ENCODE measurements at places on chromosomes 11 and 22.

DNA sequence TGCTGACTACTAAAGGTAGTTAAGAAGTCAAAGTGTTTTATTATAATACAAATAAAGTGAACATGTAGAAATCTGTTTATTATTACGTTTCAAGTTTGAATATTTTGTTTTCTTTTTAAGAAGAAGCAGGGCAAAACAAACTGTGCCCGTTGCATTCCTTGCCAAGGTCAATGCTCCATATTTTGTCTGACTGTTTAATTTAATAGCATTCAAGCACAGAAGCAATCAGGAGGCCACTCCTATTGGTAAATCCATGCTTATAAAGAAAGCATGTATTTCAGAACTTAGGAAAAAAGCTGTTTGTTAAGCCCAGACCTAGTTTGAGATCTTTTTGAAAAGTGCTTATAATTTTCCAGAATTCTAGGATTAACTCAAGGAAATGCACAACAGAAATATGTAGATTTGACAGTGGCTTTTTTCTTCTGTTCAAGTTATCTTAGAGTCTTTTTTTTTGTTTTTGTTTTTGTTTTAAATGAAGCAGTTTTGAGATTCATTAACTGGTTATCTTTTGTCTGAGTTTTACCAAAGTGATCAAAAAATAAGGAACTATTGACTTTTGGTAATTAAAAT, 51.7 kb downstream of the ARHGAP42 start:
- DNase-seq, result no peak

- no peak for DNase-seq
Observed at GRCh38 chr11:40986320-40986719, 473.1 kb downstream of the LRRC4C start.

GRCh38 chr11:122330279-122330965, 214.4 kb upstream of the BLID start:
- no peak for DNase-seq

GRCh38 chr22:41995211-41995610, 3.4 kb upstream of the WBP2NL start:
- DNase-seq, result no peak

GRCh38 chr22:36862251-36863242, 1.7 kb downstream of the NCF4 start:
- DNase-seq, result no peak

DNA sequence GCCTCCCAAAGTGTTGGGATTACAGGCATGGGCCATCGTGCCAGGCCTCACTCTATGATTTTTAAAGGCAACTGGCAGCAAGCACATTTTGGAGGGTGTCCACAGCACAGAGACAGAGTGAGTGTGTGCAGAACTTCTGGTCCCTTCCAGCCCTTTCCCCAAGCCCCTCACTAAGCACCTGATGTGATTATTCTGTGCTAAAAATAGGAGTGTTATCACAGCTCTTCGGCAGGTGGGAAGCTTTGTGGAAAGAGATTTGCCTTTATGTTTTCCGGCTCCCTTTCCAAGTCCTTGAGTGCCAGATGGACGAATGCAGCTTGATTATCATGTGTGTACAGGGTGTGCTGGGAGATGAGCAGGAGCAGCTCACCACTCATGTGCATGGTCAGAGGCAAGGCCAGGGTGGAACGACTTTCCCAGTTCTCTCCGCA, 310.8 kb downstream of the DDX10 start:
- DNase-seq, result no peak

DNA sequence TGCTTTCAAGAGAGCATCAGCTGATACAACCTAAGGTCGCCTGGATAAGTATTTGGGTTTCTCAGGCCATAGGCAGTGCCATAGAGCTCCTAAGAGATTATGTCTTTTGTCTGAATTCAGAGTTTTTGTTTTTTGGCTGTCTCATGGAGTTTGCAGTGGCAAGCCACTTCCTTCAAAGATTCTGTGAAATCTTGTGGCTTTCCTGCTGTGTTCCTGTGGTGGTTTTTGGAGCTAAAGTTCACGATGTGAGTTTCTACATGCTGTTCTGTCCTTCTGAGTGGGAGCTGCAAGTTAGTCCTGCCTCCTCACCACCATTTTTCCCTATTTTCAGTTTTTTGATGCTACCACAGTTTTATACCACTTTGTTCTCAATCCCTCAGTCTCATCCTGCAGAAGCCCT, 111.4 kb downstream of the COMMD9 start:
- no peak for DNase-seq

- DNase-seq, result no peak
Observed at GRCh38 chr11:1092919-1093318, 18.2 kb downstream of the MUC2 start.

DNA sequence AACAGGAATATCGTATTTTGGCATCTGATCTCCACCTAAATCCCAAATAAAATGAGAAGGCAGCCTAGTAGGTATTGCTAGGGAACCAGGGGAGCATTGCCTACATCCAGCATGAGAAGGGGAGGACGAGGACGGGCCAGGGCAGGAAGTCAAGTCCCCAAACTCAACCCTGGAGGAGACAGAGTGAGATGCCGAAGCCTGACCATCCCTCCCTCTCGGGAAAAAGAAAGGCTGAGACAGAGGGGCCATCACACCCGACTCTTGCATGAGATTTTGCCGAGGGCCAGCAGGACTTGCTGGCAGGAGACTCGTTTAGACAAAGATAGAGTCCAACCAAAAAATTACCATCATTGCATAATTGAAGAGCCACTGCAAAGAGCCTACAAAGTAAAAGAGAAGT, 50.2 kb upstream of the SPATA19 start:
- DNase-seq, result no peak

DNA sequence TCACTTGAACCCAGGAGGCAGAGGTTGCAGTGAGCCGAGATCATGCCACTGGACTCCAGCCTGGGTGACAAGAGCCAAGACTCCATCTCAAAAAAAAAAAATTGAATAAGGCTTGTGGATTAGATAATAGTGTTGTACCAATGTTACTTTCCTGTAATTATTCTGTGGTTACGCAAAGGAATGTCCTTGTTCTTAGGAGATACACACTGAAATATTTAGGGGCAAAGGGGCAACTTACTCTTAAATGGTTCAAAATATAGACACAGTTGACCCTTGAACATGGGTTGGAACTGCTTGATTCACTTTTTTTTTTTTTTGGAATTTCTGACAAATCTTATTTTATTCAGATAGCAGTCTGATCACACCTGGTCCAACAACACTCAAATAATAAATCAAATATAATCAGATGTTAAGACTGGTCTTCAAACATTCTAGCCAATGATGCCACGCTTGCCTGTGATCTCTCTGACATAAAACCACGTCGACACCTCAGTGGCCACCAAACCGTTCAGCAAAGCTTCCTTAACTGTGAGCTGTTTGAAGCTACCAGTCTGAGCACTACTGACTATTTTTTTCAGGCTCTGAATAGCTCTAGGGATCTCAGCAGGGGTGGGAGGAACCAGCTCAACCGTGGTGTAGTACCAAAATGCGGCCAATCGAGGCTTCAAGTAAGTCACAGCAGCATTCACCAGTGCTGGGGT, 710 bp downstream of the ATP5MGL start:
- no peak for DNase-seq

- DNase-seq, result no peak
Observed at GRCh38 chr11:2248242-2248641, 22.1 kb downstream of the ASCL2 start.

GRCh38 chr11:64792482-64792881, 10.5 kb downstream of the MAP4K2 start:
- DNase-seq, result no peak

DNA sequence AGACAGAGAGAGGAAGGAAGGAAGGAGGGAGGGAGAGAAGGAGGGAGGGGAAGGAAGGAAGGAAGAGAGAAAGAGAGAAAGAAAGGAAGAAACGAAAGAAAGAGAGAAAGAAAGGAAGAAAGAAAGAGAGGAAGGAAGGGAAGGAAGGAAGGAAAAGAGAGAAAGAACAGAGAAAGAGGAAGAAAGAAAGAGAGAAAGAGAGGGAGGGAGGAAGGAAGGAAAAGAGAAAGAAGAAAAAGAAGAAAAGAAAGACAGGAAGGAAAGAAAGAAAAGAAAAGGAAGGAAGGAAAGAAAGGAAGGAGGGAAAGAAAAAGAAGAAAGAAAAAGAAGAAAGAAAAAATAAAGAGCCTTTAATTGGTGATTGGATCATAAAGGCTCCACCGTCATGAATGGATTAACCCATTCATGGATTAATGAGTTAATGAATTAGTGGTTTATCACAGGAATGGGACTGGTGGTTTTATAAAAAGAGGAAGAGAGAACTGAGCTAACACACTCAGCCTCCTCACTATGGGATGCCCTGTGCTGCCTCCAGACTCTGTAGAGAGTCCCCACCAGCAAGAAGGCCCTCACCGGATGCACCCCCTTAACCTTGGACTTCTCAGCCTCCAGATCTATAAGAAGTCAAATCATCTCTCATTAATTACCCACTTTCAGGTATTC, 9.0 kb upstream of the PLAAT2 start:
- DNase-seq, result no peak

GRCh38 chr22:44668190-44668885, 33.7 kb upstream of the PRR5 start:
- no peak for DNase-seq

GRCh38 chr11:72702577-72703241, 28.5 kb upstream of the PDE2A start:
- no peak for DNase-seq

GRCh38 chr22:50209893-50210292, 9.1 kb downstream of the SELENOO start:
- DNase-seq, result peak; percentile 47

GRCh38 chr11:80414181-80415165, 973.6 kb upstream of the TENM4 start:
- DNase-seq, result no peak

DNA sequence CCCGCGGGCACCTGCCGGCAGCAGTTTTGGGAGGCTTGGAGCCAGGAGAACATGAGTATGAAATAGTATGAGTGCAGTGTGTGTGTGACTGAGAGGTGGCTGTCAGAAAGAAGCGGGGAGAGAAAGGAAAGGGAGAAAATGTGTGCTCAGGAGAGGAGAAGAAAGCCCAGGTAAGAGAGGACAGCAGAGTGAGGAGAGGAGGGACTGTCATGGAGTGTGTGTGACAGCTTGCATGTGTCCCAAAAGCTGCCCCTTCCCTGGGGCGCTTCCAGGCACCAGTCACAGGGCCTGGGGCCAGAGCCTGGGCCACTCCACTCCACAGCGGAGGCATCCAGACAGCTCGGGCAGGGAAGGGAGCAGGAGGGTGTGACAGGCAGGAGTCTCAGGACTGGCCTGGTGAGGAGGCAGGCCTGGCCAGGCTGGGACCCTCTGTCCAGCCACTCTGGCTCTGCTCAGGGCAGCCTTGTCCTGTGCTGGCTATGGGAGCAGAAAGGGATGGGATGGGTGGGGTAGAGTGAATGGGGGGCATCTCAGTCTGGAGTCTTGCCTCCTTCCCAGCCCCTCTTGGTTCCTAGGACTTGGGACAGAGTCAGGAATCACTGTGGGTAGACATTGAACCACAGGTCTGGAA, 949 bp downstream of the MMP11 start:
- no peak for DNase-seq

- no peak for DNase-seq
Observed at GRCh38 chr22:49216579-49216978, 611.1 kb downstream of the BRD1 start.

- no peak for DNase-seq
Observed at GRCh38 chr11:91312541-91312940, 912.1 kb upstream of the FAT3 start.

DNA sequence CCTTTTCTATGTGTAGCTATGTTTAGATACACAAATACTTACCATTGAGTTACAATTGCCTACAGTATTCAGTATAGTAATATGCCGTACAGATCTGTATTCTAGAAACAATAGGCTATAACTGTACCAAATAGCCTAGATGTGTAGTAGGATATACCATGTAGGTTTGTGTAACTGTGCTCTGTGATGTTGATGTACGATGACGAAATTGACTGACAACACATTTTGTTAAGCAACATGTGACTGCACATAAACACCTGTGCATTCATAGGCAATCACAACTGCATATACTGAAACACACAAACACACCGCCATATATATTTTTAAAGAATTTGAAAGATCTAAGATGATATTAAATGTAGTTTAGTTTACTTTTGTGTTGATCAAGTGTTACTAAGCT, 60.4 kb downstream of the TEAD1 start:
- DNase-seq, result no peak

DNA sequence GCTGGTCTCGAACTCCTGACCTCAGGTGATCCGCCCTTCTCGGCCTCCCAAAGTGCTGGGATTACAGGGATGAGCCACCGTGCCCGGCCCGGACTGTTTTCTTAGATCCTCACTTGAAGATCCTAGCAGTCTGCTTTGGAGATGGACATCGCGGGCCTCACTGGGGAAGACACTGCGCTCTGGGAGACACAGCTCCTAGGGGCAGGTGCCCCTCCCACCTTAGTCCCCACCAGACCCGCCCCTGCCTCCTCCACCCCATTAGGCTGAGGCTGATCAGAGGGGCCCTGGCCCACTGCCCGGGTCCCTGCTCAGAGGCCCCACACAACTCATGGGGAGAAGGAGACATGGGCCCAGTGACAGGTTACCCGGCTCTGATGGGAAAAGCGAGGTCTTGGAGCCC, 11.3 kb upstream of the LTO1 start:
- no peak for DNase-seq

- no peak for DNase-seq
Observed at GRCh38 chr11:27930946-27931345, 177.0 kb downstream of the KIF18A start.

GRCh38 chr22:36280379-36280778, 27.4 kb downstream of the APOL1 start:
- no peak for DNase-seq

GRCh38 chr11:133134314-133135173, 397.8 kb downstream of the OPCML start:
- DNase-seq, result no peak

DNA sequence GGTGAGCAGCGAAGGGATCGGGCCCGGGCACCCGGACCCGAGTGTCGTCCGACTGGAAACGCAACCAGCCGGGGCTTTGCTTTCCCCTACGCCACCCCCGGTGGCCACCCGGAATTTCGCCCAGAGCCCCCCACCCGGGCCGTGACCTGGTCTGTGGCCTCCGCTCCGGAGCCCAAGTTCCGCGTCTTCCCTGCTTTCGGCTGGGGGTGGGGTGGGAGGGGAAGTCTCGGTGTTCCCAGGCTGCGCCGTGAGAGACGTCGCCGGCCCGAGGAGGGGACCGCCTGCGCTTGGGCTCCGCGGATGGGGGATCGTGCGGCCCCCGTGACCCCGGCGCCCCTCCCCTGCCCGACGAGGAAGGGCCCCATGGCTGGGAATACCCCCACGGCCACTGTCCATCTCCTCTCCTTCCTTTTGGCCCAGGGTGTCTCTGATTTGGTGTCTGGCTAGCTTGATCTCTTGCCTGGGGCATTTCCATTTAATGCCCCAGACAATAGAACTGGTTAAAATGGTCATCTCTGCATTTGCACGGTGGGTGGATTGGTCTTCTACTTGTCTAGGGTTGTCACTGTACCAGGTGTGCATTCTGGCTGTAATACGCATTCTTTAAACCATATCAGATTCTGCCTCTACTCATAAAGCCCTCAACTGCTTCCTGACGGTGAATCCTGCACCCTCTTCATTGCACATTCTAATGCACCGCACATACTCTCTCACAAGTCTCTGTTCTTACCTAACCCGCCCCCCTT, 789 bp downstream of the SIK2 start:
- no peak for DNase-seq
